IMR-90 (cell line): ENCODE measurements at places on chromosomes 3 and 15. TPM values are rescaled to one million over a fixed set of nuclear protein-coding genes. Genes with fewer than 3 reads are reported as not detected.

Gene PRR20G
- total RNA-seq, result not detected in 2 replicates

Gene AP3B2
- not detected in 2 replicates for total RNA-seq

Gene GAP43
- 0.36 and 0.56 TPM in 2 replicates for total RNA-seq

Gene CYP1A2
- total RNA-seq, result not detected in 2 replicates

Gene PPM1L
- total RNA-seq, result 0.18 and 0.28 TPM in 2 replicates

Gene ZBTB47
- total RNA-seq, result 9.7 and 10.9 TPM in 2 replicates

Gene ANKRD34C
- not detected in 2 replicates for total RNA-seq

Gene FBXO40
- total RNA-seq, result not detected in 2 replicates

Gene TM4SF18
- total RNA-seq, result under 0.01 TPM in 1 of 2 replicates, not detected in the other

Gene TRIM59
- 65.4 and 68.3 TPM in 2 replicates for total RNA-seq

Gene FGF7
- total RNA-seq, result 34.8 and 69.2 TPM in 2 replicates

Gene ATP13A5
- not detected in 2 replicates for total RNA-seq

Gene TBC1D21
- not detected in 2 replicates for total RNA-seq

Gene DUOXA2
- not detected in 2 replicates for total RNA-seq

Gene TRIM71
- not detected in 2 replicates for total RNA-seq

Gene FMN1
- 17.6 and 29.4 TPM in 2 replicates for total RNA-seq

Gene GHRL
- not detected in 2 replicates for total RNA-seq

Gene RBPMS2
- total RNA-seq, result under 0.01 TPM in 1 of 2 replicates, not detected in the other

Gene ACP3
- 0.28 and 0.54 TPM in 2 replicates for total RNA-seq

Gene TTLL13
- total RNA-seq, result not detected in 2 replicates

Gene WWTR1
- 30.3 and 38.9 TPM in 2 replicates for total RNA-seq

Gene XCR1
- not detected in 2 replicates for total RNA-seq

Gene LSMEM2
- total RNA-seq, result under 0.01 TPM in 2 replicates

Gene PLSCR2
- total RNA-seq, result not detected in 2 replicates

Gene FRMD4B
- 0.28 and 0.36 TPM in 2 replicates for total RNA-seq

Gene ZDHHC19
- not detected in 2 replicates for total RNA-seq

Gene SEMA3G
- not detected in 2 replicates for total RNA-seq

Gene NPAP1
- not detected in 2 replicates for total RNA-seq

Gene TRPC1
- total RNA-seq, result 5.9 and 15.6 TPM in 2 replicates

Gene SLC7A14
- 6.7 and 6.8 TPM in 2 replicates for total RNA-seq

Gene HHATL
- total RNA-seq, result not detected in 2 replicates

Gene DAPK2
- total RNA-seq, result 0.28 and 0.36 TPM in 2 replicates

Gene GREM1
- 848 and 1,032 TPM in 2 replicates for total RNA-seq

Gene CCDC54
- total RNA-seq, result not detected in 2 replicates

Gene IL17RD
- 0.72 and 0.83 TPM in 2 replicates for total RNA-seq

Gene CFAP161
- total RNA-seq, result not detected in 2 replicates

Gene LMAN1L
- total RNA-seq, result not detected in 2 replicates

Gene ZKSCAN7
- total RNA-seq, result 4.7 TPM in 2 replicates

Gene GNL3
- total RNA-seq, result 66.0 and 117 TPM in 2 replicates

Gene CCR4
- not detected in 2 replicates for total RNA-seq

Gene MYLK
- total RNA-seq, result 484 and 521 TPM in 2 replicates

Gene PROS1
- total RNA-seq, result 1.6 and 2.5 TPM in 2 replicates

Gene CTXN2
- total RNA-seq, result not detected in 2 replicates

Gene TP63
- total RNA-seq, result not detected in 2 replicates

Gene CADM2
- total RNA-seq, result under 0.01 TPM in 1 of 2 replicates, not detected in the other

Gene C3orf80
- not detected in 2 replicates for total RNA-seq

Gene USF3
- 5.2 and 6.1 TPM in 2 replicates for total RNA-seq

Gene SLC12A1
- total RNA-seq, result not detected in 2 replicates

Gene SMCO1
- total RNA-seq, result not detected in 2 replicates

Gene GOLGA8J
- total RNA-seq, result under 0.01 TPM in 1 of 2 replicates, not detected in the other

Gene P2RY13
- total RNA-seq, result not detected in 2 replicates

Gene SOX2
- not detected in 2 replicates for total RNA-seq

Gene MYL3
- total RNA-seq, result not detected in 2 replicates

Gene LRTM1
- total RNA-seq, result not detected in 2 replicates

Gene ARHGAP31
- 6.6 and 7.5 TPM in 2 replicates for total RNA-seq

Gene PLSCR4
- total RNA-seq, result 2.8 and 3.8 TPM in 2 replicates
